ENCODE measurements at places on chromosomes 12 and 14. TPM values are rescaled to one million over a fixed set of nuclear protein-coding genes. Genes with fewer than 3 reads are reported as not detected.

The LMNTD1 gene
- total RNA-seq, result not detected

The CEBPE gene
- not detected for total RNA-seq

The MIP gene
- not detected for total RNA-seq

The RNASE7 gene
- total RNA-seq, result 12.1 TPM

The PMCH gene
- total RNA-seq, result not detected

The P2RX2 gene
- not detected for total RNA-seq

The INSM2 gene
- total RNA-seq, result not detected
